A673 (cell line): ENCODE measurements at places on chromosomes 7 and 10.
A peak's percentile ranks its signal among the peaks of the same experiment; 100 is the strongest.

DNA sequence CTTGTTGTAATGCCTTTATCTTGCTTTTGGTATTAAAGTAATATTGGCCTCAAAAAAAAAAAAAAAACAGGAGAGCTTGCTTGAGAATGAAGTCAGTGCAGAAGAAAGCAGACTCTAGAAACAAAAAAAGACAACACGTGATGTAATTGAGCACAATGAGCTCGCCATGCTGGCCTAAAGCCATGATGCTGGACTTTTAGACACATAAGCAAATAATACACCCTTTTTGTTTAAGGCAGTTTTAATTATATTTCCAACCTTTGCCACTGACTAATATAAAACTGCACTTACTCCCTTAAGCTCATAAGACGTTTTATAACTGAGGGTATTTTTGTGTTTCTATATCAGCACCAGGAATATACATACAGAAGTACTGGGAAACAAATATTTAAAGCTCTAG lies 798.3 kb downstream of the KCNMA1 start:
- no peak overlapping the region for H3K27ac ChIP-seq
- no peaks in the 10 kb centered on the region for H3K36me3 ChIP-seq
- no peaks in the 10 kb centered on the region for H3K27me3 ChIP-seq

GRCh38 chr7:127751062-127751461 lies 99.1 kb downstream of the SND1 start:
- DNase-seq: no peak
- H3K27me3 ChIP-seq: no peaks in the 10 kb centered on the region
- no peak overlapping the region for H3K4me3 ChIP-seq
- no peak overlapping the region for H3K27ac ChIP-seq
- peaks cover 13% of the 10 kb centered on the region for H3K4me1 ChIP-seq

DNA sequence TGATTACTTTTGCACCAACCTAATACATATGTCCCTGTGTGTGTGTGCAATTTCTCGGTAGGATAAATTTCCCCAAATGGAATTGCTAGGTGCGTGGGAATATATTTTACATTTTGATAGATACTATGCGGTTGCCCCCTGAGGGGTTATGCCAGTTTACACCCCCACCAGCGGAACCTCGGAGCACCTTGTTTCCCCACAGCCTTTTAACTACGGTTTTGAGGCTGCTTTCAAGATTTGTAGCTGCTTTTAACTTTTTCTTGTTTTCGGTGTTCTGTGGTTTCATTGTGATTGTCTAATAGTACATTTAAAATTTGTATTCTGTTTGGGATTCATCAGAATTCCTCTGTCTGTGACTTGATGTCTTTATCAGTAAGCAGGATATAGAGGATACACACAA lies 22.0 kb downstream of the PROSER2 start:
- H3K36me3 ChIP-seq: peaks cover 11% of the 10 kb centered on the region
- no peak for DNase-seq
- H3K4me3 ChIP-seq: no peak overlapping the region
- H3K27ac ChIP-seq: no peak overlapping the region
- H3K4me1 ChIP-seq: no peaks in the 10 kb centered on the region

DNA sequence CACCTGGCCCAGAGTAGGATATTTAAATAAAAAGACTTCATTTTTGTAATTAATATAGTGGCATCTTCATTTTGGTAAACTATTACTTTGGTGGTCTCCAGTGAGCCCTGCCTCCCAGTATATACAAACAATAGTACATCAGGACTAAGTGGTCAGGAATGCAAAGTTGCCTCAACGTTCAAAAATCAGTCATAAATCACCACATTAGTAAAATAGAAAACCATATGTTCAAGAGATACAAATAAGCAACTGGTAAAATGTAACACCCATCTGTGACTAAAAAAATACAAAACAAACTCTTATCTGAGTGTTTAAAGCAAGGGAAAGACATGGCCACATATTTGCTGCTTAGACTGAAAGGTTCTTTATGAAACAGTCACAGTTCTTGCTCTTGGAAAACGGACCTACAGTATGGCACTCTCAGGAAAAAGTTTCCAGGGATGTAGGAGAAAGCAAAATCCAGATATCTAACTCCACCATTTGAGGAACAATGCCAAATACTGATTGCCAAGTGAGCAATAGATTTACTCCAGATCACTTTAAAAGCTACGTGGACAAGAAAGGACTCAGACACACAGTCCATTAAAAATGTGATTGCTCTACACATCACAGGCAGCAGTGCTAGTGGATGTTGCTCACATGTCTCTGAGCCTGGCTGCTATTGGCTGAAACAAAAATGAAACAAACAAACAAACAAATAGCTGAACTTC lies 15.1 kb upstream of the RHOBTB1 start:
- DNase-seq: no peak
- no peak overlapping the region for H3K27ac ChIP-seq
- H3K27me3 ChIP-seq: no peaks in the 10 kb centered on the region
- peaks cover 8% of the 10 kb centered on the region for H3K4me1 ChIP-seq
- no peaks in the 10 kb centered on the region for H3K36me3 ChIP-seq

DNA sequence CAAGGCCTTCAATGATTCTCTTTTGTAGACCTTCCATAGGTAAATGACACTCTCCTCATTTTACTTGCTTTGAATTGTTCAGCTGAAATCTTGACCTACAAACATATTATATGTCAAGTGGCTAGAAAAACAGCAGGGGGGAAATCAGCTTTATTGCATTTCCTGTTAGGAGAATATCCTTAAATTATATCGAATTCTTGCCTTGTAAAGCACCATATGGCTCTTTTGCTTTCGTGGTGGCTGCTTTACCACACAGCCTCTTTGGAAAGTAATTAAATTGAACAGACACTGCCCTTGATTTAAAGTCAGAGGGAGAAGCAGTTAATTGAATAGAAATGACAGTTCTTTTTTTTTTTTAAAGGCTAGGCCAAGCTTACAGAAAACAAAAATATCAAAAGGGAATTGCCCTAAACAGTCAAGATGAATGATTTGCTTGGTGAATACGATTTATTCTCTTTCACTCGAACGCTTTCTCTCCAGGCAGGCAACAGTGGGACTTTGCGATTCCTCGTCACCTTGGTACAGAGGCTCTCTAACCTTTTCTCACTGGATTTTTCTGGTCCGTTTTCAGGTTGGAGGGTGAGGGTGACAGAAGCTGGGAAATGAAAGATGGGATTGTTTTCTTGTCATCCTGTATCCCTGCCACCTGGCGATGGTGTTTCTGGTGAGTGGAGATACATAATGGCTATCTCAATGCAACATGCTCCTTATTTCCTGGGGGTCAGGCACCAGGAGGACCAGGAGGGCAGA lies 126.0 kb downstream of the GATA3 start:
- H3K27ac ChIP-seq: no peak overlapping the region
- H3K4me3 ChIP-seq: no peak overlapping the region
- peaks cover 17% of the 10 kb centered on the region for H3K4me1 ChIP-seq
- DNase-seq: peak; percentile 87

DNA sequence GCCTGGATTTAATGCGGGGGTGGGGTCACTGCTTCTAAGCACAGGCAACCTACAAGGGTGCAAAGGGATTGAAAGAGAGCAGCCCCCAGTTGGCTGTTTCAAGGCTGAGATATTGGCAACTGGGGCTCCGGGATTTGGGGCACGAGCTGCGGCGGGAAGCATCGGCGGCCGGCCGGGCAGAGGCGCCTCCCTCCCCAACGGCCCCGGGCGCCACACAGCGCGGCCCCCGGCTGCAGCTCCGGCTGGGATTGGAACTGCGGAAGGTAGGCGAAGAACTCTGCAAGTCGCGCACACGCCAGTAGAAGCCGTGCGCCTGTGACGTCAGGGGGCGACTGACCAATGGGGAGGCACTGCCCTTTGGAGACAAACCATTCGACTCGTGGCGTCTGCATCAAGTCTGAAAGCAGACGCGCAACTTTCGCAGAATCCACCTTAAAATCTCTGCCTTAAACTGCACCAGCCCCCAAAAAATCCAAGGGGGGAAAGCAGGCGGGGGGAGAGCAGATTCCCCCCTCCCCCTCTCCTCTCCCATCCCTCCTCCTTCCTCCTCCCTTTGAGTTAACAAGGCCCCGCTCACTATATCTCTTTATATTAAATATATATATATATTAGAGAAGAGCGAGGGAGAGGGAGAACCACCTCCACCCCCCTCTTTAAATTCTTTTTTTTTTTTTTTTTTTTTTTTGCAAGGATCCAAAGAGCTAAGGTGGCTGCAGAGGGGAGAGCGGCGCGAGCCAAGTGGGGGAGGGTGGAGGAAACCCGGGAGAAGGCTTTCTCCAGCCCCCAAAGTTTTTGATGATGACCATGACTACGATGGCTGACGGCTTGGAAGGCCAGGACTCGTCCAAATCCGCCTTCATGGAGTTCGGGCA lies at the start of gene DLX6:
Gene DLX6 (plus strand): TSS at position 371 of the 872 bp plus-strand sequence. CDS start 425 bp downstream, at position 796.
- H3K4me1 ChIP-seq: peaks cover 16% of the 10 kb centered on the region
- peak; percentile 97 for DNase-seq
- H3K27ac ChIP-seq: peak within 1 kb of the TSS; percentile 81
- peaks cover 5% of the 10 kb centered on the region for H3K27me3 ChIP-seq

DNA sequence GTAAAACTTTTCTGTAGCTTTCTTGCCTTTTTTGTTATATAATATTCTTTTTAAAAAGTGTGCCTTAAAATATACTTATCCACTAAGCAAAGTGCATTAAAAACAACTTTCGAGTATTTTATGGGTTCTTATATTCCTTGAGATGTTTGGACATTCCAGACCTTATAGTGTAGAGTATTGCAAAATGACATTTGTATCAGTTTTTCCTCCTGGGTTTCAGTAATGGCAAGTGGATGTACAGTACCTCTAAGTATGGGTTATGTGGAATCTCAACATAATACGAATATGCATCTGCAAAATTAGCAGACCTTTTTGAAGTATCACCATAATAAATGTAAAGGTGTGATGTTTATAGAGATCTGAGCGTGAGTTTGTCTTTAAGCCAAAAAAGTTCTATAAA lies 2.7 kb downstream of the CDK13 start:
- H3K27ac ChIP-seq: peak overlapping the region; percentile 98
- no peaks in the 10 kb centered on the region for H3K36me3 ChIP-seq
- peak overlapping the region; percentile 96 for H3K4me3 ChIP-seq
- H3K4me1 ChIP-seq: peaks cover 9% of the 10 kb centered on the region
- no peaks in the 10 kb centered on the region for H3K27me3 ChIP-seq

DNA sequence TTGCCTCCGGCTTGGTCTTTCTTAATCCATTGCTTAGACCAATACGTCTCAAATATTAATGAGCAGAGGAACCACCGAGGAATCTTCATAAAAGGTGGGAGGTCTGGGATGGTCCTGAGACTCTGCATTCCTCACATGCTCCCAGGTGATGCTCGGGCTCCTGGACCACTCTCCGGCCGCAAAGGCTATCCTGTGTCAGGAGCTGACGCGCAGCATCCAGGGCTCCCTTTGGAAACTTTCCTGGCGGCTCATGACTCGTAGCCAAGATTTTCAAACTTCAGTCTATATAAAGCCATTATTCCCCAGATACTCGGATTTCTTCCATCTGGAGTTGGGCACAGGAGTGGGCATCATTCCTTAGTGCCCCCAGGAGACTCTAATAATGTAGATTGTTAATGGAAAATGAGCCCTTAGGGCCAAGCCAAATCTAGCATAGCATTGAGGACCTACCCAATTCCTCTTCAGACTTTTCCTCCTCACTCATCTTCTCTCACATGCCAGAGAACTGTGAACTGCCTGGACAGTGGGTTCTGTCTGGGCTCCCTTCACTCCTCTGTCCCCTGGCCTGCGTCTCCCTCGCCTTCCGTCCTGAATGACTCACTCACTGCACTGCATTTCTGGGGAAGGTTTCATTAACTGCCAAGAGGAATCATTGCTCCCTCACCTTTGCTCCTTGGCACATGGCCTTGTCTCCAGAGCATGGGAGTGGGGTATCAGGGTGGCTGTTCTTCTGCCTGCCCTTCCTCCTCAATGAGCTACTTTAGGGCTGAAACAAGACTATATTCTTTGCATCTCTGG lies 89.3 kb downstream of the MKI67 start:
- no peaks in the 10 kb centered on the region for H3K36me3 ChIP-seq
- H3K4me3 ChIP-seq: no peak overlapping the region
- DNase-seq: no peak
- H3K27ac ChIP-seq: no peak overlapping the region
- no peaks in the 10 kb centered on the region for H3K4me1 ChIP-seq
- H3K27me3 ChIP-seq: no peaks in the 10 kb centered on the region

GRCh38 chr10:24853661-24854060 lies 98.7 kb downstream of the PRTFDC1 start:
- no peak for DNase-seq
- H3K4me3 ChIP-seq: no peak overlapping the region
- no peaks in the 10 kb centered on the region for H3K27me3 ChIP-seq
- H3K4me1 ChIP-seq: peaks cover 58% of the 10 kb centered on the region

DNA sequence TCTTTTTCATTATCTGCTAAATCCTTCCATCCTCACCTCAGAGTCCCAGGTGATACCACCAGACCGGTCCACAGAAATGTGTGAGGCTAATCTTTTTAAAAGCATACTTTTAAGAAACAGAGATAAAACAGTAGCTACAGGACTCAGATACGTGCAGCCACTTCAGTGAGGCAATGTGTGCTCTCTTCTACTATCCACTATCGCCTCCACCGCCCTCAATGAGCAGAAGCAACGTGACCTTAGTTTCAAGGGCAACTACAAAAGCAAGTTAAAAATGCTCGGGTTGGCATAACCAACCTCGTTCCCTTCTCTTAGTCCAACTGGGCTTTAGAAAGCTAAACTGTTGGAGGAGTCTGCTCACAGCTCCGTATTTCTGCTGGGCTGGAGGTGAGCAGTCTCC lies 4.2 kb downstream of the FGFR2 start:
- DNase-seq: no peak
- H3K4me1 ChIP-seq: peaks cover 12% of the 10 kb centered on the region
- no peaks in the 10 kb centered on the region for H3K36me3 ChIP-seq
- H3K27me3 ChIP-seq: peaks cover 78% of the 10 kb centered on the region
- no peak overlapping the region for H3K27ac ChIP-seq

GRCh38 chr7:7486362-7486761 lies 49.3 kb downstream of the COL28A1 start:
- no peaks in the 10 kb centered on the region for H3K27me3 ChIP-seq
- no peak overlapping the region for H3K27ac ChIP-seq
- DNase-seq: no peak
- no peaks in the 10 kb centered on the region for H3K36me3 ChIP-seq
- H3K4me3 ChIP-seq: no peak overlapping the region

- H3K36me3 ChIP-seq: no peaks in the 10 kb centered on the region
- no peaks in the 10 kb centered on the region for H3K27me3 ChIP-seq
- DNase-seq: peak; percentile 15
These were observed 58.2 kb upstream of the SLC25A13 start for GRCh38 chr7:96380111-96380512.

GRCh38 chr10:52208365-52208764 lies 105.7 kb upstream of the DKK1 start:
- no peaks in the 10 kb centered on the region for H3K4me1 ChIP-seq
- H3K36me3 ChIP-seq: no peaks in the 10 kb centered on the region
- DNase-seq: no peak
- H3K4me3 ChIP-seq: no peak overlapping the region
- H3K27me3 ChIP-seq: no peaks in the 10 kb centered on the region
